Colonic mucosa (tissue), 4 donors: ENCODE measurements at places on chromosomes 6 and 20. TPM values are rescaled to one million over a fixed set of nuclear protein-coding genes. Genes with fewer than 3 reads are reported as not detected.

Gene WFDC12
- not detected for total RNA-seq

Gene SCUBE3
- total RNA-seq: 0.74 TPM

Gene THBS2
- total RNA-seq: 5.3 TPM

Gene BTN1A1
- total RNA-seq: not detected

Gene SLC35D3
- total RNA-seq: 0.15 TPM
